Naive B cell (primary cell): ENCODE measurements at places on chromosomes 2 and 18.

GRCh38 chr18:77131652-77132368, 773 bp downstream of the MBP start:
- peak; percentile 48 for DNase-seq

- DNase-seq: no peak
Measured at GRCh38 chr2:201891676-201892075, 85.3 kb downstream of the CDK15 start.

DNA sequence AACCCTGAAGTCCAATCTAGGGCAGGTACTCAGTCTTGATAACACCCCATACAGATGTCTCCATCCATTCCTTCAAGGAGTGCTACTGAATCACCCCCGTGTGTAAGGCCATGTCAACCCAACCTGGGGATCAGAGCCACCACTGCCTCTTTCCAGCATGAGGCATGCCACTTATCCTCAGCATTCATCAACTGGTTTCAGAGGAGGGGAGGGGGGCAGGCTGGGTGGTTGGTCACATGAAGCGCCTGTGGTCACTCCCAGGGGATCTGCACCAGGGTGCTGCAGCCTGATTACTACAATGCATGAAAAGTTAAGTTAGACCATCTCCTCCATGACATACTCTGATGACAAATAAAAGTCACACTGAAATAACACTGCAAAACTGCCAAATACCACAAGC, 65.0 kb downstream of the UXS1 start:
- no peak for DNase-seq

- no peak for DNase-seq
Measured at GRCh38 chr2:212328136-212328535, 210.5 kb downstream of the ERBB4 start.

DNA sequence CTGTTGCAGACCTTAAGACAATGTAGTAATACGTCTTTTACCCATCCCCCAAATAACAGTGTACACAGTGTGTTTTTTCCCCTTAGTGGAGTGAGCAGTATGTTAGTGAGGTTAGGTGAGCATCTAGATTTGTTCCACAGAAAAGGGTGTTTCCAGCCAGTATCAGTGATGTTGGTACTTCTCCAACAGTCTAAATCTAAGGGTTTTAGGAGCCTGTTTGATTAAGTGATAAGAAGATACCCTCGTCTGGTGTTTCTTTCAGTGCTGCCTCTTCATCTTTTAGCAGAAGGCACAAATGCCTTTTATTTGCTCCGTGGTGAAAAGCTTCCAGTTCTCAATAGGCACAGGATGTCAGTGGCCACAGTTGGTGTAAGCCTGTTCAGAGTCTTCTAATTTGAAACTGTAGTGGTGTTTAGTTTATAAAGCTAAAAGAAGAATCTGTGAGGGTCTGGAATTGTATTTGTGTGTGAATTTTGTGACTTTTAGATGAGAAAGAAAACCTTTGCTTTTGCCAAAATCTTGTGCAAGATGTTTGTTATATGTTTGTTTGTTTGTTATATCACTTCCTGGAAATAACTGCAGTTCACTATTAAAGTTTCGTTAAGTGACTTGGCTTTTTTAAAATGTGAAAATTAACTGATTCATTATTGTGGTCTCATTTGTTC, 71.2 kb downstream of the MAP4K4 start:
- no peak for DNase-seq

DNA sequence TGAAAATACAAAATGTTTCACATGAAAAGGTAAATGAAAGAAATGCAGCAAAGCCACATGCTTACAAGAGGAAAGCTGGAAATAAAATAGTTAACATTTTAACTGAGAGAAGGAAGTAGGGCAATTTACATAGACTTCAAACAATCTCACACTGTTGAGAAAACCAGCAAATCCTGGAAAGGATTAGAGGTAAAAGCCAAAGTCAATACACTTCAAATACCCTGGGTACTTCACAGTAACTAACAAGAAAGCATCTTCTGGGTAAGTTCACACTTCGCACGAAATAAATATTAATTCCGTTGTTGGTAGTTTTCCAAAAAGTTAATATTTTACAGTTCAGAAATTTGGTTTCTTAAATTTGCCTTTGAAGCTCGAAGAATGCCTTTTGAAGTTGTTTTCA, 3.5 kb upstream of the ERICH2 start:
- DNase-seq: no peak

DNA sequence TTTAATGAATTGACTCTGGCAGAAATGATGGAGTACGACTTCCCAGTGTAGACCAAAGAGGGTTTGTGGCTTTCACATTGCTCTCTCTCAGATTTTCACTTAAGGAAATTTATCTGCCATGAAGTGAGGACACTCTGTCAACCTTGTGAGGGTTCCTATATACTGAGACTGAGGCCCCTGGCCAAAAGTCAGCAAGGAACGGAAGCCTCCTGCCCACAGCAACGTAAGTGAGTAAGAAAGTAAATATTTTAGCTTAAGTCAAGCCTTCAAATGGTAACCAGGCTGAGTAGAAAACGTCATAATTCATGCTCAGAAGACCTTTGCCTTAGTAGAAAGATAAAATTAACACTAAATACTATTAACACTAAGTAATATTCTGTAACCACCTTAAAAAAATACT, 1080.5 kb upstream of the ACVR2A start:
- DNase-seq: no peak

DNA sequence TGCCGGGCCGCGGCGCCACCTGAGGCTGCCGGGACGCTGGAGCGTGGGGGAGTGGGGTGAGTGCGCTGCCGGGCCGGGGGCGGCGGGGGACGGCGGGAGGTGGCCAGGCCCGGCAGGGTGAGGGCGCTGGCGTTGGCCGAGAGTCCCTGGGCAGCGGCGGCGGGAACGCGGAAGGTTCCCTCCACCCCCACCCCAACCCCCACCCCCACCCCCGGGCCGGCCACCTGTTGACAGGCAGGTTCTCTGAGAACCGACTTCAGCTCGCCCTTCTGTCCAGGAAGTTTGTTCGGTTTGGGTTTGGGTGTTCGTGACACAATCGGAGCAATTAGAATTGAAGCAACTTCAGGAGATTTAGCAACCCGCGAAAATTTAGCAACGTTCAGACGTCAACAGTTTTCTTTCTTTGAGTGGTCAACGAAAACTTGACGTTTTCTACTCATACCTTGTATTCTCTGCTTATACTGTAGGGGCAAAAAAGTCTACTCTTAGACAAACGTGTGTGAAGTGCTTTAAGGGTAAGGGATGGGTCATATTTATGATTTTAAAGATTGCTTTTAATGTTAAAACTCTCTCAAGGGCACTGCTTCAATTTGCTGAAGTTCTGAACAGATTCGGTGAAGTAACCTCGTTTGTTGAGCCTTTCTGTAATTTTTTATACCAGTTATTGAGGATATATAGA, 9.3 kb downstream of the OTX1 start:
- peak; percentile 11 for DNase-seq

- DNase-seq: no peak
Measured at GRCh38 chr2:144935191-144935590, 415.3 kb upstream of the ZEB2 start.

DNA sequence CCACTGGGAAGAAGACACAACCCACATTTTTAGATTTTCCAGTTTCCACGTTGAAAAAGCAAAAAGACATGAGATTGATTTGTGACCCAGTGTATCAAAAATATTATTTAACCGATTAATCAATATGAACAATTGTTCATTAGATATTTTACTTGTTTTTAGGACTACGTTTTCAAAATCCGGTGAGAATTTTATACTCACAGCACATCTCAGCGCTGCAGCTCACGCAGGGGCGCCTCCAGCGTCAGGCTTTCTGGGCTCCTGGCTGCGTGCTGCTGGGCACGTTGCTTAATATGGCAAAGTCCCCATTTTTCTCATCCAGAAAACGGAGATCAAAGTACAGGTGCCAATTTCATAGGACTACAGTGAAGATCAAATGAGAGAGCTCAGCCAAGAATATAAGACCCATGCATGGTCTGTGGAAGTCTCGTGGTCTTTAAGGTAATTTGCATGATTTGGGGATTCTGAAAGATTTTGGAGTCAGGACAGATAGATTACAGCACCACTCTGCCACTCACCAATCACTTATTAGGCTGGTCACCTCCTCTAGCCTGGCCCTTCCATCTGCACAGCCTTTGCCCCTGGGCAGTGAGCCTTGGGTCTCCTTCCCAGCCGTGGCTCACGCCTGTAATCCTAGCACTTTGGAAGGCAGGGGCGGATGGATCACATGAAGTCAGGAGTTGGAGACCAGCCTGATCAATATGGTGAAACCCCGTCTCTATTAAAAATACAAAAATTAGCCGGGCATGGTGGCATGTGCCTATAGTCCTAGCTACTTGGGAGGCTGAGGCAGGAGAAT, 36.2 kb downstream of the PTPN18 start:
- no peak for DNase-seq

DNA sequence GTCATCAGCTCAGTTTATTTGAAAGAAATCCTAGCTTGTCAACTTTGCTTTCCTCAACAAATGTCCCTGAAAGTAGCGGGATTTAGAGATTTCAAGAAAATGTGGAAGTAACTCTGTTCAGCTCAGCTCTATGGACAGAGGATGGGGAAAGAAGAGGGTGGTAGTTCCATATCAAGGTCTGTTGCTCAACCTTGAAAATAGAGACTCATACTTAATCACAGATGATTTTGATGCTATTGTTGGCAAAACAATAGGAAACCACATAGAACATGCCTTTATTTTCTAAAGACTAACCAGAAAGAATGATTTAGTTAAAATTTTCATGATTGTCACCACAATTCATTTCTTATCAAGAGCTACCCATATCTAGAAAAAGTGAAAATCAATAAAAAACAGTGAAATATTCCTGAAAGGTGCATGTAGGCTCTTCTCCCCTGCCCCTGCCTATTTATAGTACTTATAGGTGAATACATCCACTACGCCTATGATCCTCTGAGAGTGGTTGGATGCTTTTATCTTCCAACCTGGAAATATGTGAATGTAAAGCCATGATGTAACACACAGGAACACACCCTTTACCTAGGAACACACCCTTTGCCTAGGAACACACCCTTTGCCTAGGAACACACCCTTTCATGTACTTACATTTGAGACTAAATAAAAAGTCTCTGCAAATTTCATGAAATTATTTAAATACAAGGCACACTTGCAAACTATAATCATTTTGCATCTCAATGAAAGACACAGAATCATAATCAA, 65.8 kb downstream of the ETAA1 start:
- no peak for DNase-seq

GRCh38 chr2:137910641-137911040, 53.6 kb upstream of the HNMT start:
- peak; percentile 2 for DNase-seq

DNA sequence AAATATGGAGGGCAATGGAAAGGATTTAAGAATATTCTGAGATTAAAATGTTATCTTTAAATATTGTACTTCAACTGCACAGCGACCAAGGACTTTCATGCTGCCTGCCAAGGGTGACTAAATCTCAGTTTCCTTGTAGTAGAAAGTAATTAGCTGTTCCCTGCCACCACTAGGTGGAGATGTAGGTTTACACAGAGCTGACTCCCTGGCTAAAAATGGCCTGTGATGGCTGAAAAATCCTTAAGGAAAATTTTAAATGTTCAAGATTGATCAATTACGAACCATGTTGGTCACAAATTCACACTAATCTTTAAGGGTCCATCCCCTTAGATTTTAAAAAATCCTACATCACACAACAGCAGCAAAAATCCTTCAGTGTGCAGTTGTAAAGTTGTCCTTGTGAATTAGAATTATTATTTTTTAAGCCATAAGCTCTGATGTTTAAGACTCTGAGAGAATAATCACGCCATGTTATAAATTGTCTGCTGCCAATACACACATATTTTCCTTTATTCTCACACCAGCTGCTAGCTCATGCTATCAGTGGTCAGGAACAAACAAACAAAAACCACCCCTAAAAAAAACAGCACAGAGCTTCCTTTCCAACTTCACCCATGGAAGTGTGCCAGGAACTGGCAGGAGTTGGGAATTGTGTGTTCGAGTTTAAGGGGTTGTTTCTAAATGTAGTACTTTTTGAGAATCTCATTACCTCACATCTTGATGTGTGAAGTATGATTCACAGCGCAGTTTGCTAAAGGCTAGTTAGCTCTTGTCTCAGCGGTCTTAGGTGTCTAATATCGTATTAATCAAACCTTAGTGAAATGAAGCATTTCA, 399.8 kb downstream of the TMEM182 start:
- DNase-seq: no peak

DNA sequence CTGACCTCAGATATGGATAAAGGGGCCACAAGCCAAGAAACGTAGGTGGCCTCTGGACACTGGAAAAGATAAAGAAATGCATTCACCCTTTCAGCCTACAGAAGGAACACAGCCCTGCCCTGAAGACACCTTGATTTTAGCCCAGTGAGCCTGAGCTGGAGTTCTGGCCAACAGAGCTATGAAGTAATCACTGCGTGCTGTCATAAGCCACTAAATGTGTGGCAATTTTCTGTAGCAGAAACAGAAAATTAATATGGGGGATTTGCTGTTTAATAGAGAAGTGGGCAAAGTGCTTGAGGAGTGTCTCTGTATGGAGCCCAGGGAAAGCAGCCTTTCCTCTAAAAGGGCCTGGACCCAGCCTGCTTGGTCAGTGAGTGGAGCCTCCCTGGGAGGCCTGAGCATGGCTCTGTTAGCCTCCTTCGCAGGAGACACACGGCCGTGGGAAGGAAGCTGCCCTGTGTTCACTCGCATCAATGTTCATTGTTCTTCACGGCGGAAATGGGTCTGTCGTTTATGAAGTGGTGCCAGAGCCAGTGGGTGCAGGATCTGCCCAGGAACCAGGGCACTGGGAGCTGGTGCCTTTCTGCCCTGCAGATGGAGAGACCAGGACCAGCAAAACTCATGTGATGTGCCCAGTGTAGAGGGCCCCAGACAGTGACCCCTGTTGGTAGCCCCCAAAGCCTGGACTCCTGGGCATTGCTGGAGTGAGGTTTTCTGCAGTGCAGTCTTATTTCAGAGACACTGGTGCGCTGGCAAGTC, 268.9 kb downstream of the NDUFA10 start:
- DNase-seq: no peak

DNA sequence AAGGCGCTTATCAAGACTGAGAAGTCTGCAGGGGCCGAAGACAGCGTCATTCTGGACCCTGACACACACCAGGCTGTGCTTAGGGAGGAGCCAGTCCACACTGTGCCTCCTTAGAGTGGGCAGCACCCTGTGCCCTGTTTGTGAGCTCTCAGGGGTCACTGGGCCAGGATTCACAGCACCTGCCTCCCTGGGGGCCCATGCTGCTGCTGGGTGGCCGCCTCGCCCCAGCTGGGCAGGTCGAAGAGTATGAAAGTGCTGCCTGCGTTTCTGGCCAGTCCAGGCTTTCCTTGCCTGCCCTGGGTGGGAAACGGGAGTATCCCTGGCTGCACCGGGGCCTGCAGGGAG, 15.4 kb upstream of the GPR55 start:
- no peak for DNase-seq

DNA sequence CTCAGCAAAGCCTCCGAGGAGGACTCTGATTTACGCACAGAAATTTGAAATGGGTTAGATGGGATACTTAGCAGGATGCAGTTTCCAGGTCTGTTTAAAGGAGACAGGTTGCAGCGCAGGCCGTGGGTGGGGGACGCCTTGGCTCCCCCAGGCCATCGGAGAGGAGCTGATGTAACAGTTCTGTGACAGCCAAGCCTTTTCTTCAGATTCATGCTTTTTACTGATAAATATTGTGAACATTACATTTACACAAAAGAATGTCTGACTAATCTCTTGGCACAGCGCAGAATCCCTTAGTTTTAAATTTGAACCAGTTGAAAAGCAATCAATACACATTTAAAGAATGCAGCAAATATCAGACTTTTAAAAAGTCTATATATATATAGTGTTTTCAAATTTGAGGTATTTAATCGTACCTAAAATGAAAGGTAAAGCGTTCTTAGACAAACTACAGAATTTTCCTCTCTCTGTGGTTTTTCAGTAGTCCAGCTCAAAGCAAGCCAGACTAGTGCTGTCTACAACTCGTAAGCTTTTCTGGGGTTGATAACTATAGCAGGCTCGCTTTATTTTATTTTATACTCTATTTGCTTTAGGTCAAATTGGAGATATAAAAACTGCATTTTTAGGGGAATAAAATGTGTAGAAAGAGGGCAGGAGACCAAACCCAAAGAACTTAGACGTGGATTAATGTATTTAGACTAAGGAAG, 221.9 kb downstream of the PIEZO2 start:
- DNase-seq: no peak
